ENCODE measurements at places on chromosomes 12 and 14.

DNA sequence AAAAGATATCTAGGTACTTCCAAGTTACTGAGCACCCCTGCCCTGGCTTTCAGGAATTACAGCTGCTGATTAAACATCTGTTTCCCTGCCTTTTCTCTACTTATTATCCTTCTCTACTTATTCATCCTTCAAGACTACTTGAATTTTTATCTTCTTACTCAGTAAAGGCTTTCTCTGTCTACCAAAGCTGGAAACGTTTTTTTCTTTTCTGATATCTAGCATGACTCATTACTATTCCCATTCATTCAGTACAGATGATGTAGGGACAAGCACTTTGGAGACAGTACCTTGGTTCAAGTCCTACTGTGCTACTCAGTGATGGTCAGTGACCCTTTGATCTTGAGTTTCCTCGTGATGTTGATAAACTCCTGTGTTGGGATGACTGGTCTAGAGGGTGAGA is 848.7 kb downstream of the NRXN3 start:
- DNase-seq = no peak

GRCh38 chr12:26133521-26133920 is 8.7 kb upstream of the BHLHE41 start:
- DNase-seq = no peak

DNA sequence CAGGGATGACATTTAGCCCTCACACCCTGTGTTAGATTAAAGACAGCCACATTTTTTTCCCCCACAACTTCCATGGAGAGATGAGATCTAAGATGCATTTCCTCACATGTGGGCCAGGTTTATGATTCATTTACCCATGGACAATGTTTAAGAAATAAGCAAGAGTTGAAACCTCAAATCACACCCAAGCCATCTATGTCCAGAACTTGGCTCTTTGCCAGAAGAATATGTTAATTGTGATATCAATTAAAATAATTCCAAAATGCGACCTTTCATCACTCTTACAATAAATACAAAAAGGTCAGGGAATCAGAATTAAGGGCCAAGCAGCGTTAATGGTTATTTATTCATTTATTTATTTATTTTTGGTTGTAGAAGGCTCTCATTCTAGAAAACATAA is 1376.9 kb upstream of the TMEM132C start:
- DNase-seq = no peak

- no peak for DNase-seq
Observed at GRCh38 chr14:89827265-89827664, 127.3 kb downstream of the EFCAB11 start.

GRCh38 chr14:99138999-99139865 is 132.8 kb downstream of the BCL11B start:
- DNase-seq = no peak

DNA sequence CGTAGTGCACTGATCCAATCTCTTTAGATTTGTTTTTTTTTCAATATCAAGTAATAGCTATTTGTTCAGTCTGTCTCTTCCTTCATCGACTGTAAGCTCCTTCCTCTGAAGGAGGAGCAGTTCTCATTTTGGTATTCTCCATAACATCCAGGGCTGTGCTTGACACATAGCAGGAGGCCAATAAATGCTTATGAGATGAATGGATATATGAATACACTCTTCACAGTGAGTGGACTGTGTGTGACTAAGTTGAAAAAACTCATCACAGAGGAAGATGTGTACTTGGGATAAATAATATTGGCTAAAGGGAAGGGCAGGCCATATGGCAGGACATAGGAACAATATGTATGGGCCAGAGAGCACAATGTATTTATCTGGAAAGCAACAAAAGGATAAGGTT is 205.3 kb upstream of the PRICKLE1 start:
- no peak for DNase-seq

GRCh38 chr12:91777268-91777992 is 368.2 kb downstream of the BTG1 start:
- DNase-seq = no peak

DNA sequence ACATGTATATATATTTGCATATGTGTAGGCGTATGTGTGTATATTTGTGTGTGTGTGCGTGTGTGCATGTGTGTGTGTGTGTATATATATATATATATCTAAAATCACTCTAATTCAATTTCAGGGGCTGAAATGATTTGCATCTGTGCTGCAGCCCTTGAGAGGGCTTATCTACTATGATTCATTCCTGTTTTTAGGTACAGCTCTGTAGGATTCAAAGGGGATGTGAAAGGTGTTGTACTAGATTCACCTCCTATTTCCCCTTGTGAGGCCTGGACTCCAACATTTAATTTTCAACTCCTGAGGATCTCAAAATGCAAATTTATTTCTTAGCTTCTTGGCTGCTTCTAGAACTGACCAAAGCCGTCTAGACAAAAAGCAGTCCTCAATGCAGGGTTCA is 11.1 kb downstream of the ERP27 start:
- no peak for DNase-seq

GRCh38 chr14:24846261-24846660 is 203.7 kb downstream of the STXBP6 start:
- no peak for DNase-seq

GRCh38 chr12:59119676-59120075 is 199.4 kb upstream of the LRIG3 start:
- DNase-seq = no peak

- no peak for DNase-seq
Observed at GRCh38 chr14:101007765-101008164, 104.2 kb upstream of the RTL1 start.

- no peak for DNase-seq
Observed at GRCh38 chr14:88765130-88765529, 27.6 kb downstream of the EML5 start.

DNA sequence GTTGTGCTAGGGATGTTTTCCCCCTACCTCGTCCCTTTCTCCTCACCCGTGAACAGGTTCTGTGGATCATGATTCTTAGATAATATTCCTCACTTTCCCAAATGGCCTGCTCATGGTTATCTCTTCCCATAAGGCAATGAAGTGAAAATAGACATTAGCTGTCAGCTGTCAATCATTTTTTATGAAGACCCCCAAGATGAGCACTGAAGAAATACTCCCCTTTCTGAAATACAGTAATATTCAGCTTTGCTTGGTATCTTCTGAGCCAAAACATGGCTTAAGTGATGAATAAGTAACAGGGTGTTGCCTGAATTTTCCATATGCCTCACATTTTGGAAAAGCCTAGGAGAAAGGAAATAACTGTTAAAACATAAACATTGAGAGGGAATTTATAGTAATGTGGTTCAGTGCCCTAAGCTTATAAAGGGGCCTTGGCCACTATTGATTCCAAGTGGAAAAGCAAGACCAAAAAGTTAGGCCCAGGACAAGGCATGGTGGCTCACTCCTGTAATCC is 70.7 kb upstream of the NAP1L1 start:
- no peak for DNase-seq

DNA sequence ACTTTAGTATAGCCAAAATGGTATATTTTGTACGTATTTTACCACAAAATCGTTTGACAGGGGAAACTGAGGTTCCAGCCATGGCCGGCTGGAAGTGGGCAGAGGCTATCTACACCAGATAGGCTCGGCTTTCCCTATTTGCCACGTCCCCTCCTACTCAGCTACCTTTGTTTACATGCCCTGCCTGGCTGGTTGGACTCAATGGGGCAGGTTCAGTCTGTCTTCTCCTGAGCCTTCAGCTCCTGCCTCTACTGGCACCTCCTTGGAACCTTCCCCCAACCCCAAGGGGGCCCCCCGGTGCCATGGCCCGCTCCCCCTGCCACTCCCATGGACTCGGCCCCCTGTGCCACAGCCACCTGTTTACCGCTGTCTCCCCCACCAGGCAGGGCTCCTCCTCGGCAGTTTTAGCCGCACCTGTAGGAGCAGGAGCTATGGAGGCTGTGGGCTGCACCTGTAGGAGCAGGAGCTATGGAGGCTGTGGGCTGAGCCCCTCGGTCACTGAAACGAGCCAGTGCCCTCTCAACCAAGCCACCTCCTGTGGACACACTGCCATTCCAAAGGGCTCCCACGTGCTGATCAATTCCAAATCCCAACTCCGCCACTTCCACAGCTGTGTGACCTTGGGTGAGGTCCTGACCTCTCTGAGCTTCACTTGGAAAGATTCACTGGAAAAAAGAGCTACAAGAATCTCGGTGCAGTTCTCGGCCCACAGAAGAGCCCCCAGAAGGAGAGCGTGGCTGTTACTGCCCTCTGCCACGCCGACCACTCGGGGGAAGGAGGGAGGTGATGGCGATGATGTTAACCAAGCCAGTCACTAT is 62.2 kb downstream of the NCOR2 start:
- DNase-seq = no peak

DNA sequence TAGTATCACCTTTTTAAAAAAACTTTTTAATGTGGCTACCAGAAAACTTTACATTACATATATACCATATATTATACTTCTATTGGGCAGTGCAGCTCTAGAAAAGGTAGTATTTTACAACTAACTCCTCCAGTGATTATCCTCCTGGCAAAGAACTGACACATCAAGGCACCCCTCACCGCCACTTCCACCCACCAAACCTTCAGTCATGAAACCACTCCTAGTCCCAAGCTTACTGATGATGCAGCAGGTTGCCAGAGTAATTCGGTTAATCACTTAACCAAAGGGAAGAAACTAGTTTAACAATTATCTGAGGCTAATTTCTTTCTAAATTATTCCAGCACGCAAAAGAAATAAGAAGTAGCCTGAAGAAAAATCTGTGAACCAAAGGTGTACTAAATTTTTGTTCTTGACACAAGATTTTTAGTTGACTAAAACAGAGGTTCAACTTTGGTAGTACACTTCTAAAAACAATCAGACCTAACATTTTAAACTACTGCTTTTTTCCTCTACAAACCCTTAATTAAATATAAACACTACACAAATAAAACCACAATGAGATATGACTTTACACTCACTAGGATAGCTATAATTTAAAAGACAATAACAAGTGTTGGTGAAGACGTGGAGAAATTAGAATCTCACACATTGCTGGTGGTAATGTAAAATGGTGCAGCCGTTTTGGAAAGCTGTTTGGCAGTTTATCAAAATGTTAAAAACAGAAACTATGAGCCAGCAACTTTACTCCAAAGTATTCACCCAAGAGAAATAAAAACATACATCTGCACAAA is 16.7 kb downstream of the SPPL3 start:
- DNase-seq = no peak

- no peak for DNase-seq
Observed at GRCh38 chr12:6963791-6964413, 6.6 kb downstream of the PHB2 start.

DNA sequence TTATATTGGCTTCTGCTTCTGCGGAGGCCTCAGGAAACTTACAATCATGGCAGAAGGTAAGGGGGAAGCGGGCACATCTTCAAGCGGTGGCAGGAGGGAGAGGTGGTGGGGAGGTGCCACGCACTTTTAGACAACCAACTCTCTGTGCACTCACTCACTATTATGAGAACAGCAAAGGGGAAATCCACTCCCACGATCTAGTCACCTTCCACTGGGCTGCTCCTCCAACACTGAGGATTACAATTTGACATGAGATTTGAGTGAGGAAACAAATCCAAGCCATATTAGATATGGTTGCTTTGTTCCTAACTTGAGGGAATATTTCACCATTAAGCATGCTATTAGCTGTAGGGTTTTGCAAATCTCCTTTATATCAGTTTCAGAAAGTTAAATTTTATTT is 80.3 kb downstream of the UNC79 start:
- no peak for DNase-seq

DNA sequence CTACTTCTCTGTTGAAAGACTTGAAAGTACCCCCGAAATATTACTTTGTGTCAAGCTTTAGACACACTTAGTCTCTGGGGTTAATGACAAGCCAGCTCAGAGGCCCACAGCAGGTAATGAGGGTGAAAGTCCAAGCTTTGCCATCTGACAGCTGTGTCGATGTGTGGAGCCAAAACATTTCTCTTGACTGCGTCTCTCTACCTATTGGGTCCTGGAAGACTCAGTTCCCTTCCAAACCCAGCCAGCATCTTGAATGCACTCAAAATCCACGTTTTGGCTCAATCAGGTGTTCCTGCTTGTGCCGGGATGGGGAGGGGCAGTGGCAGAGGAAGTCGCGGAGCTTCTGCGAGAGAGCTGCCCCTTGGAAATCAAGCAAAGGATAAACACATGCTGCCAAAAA is 3.2 kb downstream of the PLXNC1 start:
- no peak for DNase-seq

DNA sequence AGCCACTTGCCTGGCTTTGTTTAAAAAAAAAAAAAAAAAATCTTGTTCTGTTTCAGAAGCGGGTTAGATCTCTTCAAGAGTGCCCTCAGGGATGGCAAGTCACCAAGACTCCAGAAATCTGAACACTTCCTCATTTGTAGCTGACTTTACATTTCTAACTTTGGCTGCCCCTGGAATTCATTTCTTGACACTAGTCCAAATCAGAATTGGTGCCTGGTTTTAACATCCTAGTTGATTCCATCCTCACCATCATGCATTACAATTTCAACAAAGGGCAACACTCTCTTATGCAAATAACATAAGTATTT is 295.5 kb downstream of the RMST start:
- no peak for DNase-seq

DNA sequence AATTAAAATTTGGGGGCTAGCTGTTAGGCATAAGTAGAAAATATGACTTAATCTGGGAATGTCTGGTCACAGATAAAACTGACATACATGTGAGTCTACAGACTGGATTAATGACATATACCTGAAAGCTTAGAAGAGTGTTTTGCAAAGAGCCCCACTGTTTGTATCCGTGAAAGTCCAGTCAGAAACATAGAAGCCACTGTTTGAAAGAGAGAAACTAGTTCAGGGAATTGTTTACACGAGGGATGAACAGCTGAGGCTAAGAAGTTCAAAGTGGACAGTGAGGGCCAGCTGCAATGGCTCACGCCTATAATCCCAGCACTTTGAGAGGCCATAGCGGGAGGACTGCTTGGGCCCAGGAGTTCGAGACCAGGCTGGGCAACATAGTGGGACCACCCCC is 36.2 kb upstream of the SGPP1 start:
- no peak for DNase-seq

DNA sequence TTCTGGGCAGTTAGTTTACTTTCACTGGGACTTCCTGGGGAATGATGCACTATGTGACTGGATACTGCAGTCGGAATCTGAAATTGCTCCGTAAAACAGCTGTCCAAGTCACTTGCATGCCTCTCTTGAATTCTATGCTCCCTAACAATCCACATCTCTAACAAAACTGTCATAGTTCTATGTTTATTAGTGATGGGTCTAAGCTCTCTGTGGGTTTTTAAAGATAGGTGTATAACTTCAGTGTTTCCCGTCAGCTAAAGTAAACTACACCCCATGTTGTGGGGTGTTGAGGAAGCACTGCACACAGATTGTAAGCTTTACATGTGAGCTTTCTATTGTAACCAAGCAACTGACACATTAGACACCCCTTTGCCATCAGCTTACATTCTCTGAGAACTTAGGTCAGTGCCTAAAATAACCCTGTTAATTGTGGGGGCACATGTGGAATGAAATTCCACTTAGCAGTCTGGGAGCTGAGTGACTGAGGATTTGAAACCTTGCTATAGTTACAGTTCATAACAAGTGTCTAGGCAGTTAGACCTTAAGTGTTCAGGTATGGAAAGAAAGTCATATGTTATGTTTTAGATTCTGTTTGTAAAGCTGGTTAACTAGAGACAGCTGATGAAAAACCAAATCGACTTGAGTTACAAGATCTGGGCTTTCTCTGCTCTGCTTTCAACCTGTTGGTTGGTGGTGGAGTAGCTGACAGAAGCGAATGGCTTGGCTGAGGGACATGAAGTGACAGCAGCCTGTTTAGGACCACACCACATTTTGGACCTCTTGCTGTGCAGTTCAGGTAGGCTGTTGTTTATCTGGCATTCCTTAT is 165.7 kb downstream of the AKAP6 start:
- DNase-seq = no peak

GRCh38 chr12:58764100-58764953 is 156.0 kb downstream of the LRIG3 start:
- no peak for DNase-seq
